NCI-H2081 (cell line): ENCODE measurements at places on chromosomes 4 and X.

DNA sequence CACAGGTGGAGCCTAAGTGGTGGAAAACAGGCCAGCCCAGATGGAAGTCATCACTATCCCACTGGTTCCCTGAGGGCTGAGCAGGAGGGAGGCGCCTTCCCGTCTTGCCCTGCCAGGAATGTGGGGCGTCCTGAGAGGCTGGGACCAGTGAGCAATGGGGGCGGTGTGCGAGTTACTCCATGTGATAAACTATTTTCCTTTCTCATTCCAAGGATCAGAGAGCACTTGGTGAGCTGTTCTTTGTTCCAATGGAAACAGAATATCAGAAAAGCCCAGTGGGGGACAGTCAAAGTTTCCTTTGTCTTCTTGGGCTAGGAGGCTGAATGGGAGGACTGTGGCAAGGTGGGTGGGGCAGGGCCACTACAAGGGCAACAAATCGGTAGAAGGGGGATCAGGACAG is 86.2 kb downstream of the NHSL2 start:
- DNase-seq: no peak

DNA sequence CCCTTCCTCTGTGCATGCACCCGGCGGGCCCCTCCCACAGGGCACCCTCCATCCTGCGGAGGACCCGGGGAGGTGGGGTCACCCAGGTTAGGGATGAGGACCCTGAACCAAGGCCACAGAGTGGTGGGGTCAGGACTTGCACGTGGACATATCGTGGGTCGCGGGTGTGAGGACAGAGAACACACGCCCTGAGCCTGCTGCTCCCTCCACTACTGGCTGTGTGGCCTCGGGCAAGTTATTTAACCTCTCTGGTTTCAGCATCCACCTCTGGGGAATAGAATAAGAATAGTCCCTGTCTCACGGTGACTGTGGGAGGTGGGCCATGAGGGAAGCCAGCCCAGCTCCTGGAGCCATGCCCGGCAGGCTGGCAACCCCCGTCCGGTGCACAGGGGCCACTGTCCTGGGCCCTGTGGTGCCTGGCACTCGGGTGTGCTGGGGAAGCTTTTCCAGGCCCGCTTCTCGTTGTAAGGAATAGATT is 5.1 kb downstream of the PSAPL1 start:
- DNase-seq: no peak

GRCh38 chr4:1715002-1715758 is 3.1 kb upstream of the SLBP start:
- no peak for DNase-seq

DNA sequence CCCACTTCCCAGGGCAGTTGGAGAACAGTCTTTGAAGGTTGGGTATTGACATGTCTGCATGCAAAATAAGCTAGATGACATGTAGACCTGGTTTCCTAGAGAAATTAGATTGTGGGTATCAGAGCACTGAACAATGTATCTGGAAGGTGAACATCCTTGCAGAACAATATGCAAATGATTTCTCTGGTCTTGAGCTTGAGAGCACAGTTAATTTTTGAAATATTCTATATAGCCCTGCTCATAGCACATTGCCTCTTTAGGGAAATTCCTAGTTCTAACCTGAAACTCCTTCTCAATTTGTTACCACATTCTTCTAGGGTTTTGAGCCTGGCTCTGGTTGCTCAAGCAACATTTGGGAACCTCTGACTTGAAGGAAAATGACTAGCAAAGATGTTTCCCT is 41.6 kb upstream of the LAS1L start:
- no peak for DNase-seq

DNA sequence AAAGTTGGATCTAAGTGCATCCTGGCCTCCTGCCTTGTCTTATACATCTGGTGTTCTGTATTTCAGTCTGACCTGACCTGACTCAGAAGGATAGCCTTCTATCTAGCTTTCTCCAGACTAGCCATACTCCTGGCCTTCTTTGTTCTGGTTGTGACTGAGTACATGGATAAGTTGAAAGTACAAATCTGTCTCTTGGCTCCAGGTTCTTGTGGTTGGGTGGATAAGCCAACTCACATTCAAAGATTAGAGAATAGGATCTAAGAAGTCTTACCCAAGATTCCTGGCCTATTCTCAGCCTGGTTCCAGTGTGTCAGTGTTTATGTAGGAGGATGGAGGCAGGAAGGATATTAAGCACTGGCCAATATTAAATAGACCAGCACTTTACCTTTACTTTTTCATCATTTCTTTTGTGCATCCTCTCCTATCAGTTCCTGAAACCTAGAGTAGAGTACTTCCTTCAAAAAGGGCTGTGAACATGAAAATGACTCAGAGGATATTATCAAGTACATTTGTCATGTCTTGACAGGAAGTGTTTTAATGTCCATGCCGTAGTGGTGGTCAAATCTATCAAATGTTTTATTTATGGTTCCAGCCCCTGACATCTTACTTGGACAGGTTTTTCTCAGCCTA is 123.5 kb downstream of the IL15 start:
- DNase-seq: no peak

- no peak for DNase-seq
These were observed 964.3 kb upstream of the GRIA3 start for GRCh38 chrX:122219735-122220134.

DNA sequence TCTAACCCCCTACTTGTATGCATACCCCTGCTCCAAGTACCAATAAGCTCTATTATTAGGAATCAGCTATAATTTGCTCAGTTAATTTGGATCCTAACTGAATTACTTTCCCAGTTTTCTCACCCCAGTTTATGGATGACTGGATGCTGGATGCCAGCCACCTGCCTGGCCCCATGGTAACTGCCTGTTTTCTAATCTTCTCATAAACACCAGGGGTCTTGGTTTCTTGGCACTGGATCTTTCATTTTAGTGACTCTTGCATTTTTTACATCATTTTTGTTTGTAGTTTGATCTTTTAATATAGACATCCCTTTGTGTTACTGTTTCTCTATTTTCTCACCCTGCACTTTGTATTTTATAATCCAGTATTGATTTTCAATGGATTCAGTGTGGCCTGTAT is 246.8 kb downstream of the ADGRL3 start:
- DNase-seq: peak; percentile 61

DNA sequence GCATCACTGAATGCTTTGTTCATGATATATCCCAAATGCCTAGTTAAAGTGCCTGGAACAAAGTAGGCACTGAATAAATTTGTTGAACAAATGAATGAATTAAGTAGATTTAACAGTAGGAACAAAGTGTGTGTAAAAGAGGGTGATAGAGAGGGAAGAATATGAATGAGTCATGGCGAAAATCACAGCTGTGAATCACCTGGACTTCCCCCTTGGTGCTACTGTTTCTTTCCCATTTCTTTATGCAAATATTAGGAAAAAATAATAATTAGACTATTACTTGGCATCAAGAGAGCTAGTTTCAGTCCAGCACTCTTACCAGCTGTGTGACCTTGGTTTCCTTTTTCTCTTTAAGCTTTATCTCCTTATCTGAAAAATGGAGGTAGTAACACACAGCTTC is 9.2 kb downstream of the SPIN3 start:
- DNase-seq: no peak

GRCh38 chr4:140252141-140252741 is 98.3 kb upstream of the MAML3 start:
- peak; percentile 82 for DNase-seq

DNA sequence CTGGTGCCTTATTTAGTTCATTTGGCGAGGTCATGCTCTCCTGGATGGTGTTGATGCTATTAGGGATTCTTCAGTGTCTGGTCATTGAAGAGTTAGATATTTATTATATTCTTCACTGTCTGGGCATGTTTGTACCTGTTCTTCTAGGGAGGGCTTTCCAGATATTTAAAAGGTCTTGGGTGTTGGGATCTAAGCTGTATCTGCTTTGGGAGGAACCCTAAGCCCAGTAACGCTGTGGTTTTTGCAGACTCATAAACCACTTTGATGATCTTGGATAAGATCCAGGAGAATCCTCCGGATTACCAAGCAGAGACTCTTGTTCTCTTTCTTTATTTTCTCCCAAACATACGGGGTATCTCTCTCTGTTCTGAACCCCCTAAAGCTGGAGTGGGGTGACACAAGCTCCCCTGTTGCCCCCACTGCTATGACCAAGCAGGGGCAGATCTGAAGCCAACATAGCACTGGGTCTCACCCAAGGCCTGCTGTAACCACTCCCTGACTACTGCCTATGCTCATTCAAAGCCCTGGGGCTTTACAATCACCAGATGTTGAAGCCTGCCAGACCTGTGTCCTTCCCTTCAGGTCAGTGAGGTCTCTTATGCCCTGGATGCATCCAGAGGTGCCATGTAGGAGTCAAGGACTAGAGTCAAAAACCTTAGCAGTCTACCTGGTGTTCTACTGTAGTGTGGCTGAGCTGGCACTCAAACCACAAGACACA is 187.6 kb downstream of the GUCY2F start:
- DNase-seq: no peak

DNA sequence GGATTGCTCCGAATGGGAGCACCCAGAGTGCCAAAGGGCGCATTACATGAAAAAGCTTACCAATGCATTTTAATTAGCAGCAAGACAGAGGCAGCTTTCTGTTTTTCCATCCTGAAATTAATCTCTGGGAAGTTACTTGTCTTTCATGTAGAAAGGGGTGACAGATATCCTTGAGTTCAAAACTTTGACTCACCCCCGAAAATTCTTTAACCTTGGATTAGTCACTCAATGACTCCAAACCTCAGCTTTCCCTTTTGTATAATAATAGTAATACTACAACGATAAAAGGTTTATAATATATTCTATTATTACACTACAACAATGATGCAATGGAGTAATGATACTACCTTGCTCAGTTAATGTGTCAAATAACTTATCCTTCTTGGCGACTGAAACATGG is 126.3 kb downstream of the ADAMTS3 start:
- DNase-seq: no peak

DNA sequence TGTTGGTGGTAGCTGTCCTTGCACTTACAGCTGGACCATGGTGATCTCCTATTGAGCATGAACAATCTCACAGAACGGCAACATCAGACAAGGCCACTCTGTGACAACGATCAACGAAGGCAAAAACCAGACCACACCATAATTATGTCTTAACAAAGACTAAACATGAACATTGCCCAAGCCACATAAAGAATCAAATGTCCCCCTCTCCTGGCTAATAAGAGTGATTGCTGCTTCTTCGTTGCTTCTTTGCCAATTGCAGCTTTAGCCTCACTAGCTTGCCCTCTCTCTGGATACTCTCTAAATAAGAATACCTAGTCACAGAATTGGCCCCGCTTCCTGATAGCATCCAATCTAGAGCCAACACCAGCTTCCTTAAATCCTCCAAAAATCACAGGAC is 41.5 kb upstream of the PGRMC1 start:
- no peak for DNase-seq

DNA sequence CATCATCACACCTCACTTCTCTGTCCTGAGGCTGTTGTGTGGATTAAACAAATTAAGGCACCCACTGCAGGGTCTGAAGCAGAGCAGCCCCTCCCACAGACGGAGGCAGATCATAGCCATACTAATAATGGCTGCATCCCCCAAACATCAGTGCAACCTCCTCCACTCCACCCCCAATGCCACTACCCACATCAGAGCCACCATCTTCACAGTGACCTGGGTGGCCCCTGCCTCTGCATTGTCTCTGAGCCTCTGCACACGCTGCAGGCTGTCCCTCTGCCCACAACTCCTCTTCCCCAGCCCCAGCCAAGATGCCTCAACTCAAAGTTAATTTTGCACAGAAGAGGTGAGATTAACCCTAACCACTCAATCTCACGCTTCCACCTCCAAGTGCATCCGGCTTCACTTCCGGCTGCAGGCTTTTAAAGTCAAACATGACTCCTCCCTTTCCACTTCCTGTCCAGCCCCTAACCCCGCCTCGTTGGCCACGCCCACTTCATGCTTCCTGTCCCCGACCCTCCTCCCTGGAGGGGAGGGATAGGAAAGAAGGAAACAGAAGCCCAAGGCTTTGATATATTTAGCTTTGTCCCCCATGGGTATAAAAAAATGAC is 22.7 kb downstream of the JAKMIP1 start:
- DNase-seq: no peak

DNA sequence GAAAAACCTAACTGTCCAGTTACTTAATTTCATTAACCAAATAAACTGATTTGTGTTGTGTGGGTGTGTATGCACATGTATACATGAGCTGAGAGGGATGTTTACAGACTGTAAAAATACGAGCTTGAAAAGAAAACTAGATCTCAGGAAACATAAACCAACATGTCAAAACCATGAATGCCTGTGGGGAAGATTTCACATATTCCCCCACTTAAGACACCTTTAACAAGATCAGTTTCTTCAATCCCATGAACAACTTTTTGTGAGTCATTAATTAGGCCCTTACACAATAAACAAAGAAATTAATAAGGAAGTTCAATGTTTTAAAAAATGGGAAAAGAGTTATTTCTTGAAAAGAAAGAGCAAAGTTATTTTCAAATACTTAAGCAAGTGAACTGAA is 170.8 kb downstream of the ZNF674 start:
- DNase-seq: no peak

DNA sequence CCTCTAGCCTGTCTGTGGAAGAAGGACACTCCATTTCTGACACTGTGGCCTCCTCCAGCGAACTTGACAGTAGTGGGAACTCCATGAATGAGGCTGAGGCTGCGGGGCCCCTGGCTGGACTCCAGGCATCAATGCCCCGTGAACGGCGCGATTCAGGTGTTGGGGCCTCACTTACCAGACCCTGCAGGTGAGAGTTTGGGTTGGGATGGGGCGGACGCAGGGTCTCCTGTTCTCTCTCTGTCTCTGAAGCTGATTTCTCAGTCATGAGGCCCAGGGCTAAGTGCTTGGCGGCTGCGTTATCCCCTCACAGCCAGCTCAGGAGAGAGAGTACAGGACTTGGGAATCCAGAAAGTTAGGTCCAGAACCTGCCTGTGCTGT is 71.0 kb downstream of the STARD8 start:
- DNase-seq: no peak

DNA sequence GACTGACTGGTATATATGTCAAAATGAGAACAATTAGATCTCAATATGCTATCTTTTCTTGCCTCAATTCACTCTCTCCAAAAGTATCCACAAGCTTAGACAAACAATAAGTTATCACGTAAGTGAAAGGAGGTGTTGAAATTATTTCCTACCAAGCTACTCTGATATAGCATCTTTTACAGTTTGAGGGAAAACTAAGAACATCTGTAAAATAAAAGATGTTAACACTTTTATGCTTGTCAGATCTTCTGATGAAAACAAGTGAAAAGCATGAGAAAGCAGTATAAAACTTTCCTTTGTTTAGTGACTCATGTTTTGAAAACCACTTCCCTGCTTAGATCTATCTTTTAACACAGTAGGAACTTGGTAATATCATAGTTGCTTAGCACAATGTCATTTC is 8.4 kb upstream of the MAB21L2 start:
- no peak for DNase-seq

DNA sequence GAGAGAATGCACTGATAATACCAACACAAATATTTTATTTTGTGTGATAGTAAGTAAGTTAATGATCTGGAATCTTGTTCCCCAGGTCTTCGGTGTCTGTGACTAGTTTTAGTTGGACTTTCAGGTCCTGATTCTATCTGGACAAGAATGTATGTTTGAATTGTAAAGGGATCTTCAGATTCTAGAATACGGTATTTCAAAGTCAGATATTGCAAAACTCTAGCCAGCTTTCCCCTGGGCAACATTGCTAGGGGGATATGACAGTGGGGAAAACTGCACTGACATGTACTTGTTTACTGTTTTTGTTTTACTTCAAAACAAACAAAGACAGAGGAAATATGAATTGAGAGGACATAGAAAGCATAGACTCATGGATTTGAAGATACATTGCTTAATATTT is 489.0 kb downstream of the FAM133A start:
- DNase-seq: no peak
